NCI-H2029 treated with DMSO at 0.1 percent for 48 hours (cell line): ENCODE measurements at places on chromosomes 1 and 21.

DNA sequence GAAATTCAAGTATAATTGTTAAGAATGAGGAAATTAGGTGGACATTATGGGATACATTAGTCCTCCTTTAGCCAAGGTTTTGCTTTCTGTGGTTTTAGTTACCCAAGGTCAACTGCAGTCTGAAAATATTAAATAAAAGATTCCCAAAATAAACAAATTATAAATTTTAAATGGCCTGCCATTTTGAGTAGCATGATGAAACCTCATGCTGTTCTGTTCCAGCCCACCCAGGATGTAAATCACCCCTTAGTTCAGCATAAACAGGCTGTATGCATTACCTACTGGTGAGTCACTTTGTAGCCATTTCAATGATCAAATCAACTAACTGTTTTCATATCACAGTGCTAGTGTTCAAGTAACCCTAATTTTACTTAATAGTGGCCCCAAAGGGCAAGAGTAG is 132.5 kb upstream of the LYPLAL1 start:
- no peak for DNase-seq

- DNase-seq: no peak
These were observed 5.6 kb downstream of the OLIG2 start for GRCh38 chr21:33031152-33031911.

DNA sequence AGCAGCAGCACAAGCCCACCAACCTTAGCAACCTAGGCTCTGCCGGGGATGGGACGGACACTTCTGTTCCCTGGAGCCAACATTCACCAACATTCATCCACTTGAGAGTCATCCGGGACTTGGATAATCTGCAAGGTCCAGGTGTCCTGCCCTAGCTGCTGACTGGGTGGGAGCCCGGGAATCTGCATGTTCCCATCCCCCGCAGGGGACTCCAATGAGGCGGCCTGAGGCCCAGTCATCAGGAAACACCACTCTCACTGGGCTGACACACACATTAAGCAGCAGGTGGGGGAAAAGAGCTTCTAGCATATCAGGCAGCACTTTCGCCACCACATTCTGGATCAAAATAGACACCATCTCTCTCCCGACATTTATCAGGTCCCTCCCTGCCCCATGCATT is 38.4 kb upstream of the CCSAP start:
- DNase-seq: no peak

DNA sequence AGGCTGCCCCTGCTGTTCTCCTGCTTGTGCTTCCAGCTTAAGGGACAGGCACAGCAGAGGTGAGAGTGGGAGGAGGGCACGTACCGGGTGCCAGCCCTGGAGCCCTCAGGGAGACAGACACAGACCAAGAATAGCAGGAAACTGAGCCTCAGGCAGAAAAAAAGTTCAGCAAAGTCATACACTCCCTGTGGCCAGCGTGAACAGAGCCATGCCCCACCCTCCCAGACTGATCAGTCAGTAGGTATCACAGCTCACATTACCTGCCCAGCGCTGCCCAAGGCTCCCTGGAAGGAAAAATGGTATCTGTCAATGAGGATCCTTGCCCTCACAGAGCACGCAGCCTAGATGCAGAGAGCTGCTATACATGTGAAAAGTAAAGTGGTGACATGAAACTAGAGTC is 1.3 kb downstream of the UBL4B start:
- DNase-seq: no peak

DNA sequence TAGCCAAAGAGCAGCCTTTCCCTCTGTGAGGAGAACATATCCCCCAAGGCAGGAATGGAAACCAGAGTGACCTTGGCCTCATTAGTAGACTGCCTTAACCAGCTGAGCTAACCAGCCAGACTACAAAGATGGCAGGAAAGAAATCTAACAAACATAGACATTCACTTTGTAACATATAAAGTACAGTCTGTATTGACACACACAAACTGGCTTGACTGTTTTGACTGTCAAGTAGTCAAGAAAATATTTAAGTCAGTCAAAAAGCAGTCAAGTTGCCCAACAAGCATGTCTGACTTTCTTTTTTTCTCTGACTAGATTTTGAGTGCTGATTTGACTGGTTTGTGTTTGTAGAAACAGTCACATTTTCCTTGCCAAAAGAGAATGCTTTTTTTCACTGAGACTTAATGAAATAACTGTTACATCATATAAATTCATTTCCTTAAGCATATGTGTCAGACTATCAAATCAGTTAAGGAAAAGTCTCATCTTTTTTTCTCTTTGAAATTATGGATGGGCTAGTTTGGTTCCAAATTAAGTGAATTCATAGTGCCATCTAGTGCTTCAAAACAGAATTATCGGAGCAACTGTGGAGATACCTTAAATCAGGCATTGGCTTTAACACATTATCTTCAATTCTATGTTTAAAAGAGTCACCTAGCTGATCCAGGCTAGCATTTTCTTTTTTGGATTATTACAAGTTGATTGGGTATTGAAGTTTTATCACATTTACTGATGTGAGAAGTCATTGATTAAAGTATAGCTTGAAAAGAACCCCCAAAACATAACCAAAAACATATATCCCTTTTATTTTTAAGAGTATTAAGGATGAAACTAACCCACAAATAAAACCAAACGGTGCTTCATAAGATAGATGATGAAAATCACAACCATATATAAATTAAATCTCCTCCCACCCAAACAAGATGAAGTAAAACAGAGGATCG is 75.0 kb downstream of the ATP6V1G3 start:
- DNase-seq: peak; percentile 8

GRCh38 chr1:223142795-223143536 is at the start of gene TLR5:
TSS of gene TLR5 (minus strand) at chr1:223143248. CDS start at chr1:223113031, 30,217 bp downstream.
- peak; percentile 17 for DNase-seq

DNA sequence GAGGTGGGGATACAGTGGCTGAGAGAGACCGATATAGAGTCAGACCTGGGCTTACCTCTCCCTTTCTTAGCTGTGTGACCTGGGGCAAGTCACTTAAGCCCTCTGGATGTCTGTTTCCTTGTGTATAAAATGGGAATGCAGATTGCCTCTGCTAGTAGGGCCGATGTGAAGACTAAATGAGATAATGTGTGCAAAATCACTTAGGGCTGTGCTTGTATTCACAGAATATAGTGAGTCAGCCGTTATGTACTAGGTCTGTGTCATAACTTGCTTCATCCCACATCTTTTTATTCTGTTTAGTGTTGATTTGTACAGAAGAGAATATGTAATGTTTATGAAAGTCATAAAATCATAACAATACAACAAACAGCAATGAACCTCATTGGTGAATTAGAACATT is 56.0 kb downstream of the PTPRU start:
- no peak for DNase-seq

- DNase-seq: no peak
These were observed 25.6 kb downstream of the ZYG11B start for GRCh38 chr1:52751589-52752483.

DNA sequence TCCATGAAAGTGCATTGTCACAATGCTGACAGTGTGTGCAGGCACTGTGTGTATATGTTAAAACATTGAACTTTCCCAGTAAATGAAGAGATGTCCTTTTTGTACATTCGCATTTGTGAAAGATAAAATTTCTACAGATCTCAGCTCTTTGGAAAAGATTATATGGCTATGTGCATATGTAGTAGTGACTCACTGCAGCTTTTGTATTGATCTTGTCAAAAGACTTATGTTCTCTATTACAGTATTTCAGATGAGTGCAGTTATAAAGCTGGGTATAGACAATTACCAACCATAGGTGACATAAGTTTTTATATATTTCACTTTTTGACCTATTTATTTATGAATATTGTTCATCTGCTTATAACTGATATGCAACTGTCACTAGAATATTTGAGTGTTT is 212.6 kb downstream of the COL24A1 start:
- no peak for DNase-seq

GRCh38 chr1:109664671-109665070 is 3.2 kb upstream of the GSTM2 start:
- DNase-seq: no peak

DNA sequence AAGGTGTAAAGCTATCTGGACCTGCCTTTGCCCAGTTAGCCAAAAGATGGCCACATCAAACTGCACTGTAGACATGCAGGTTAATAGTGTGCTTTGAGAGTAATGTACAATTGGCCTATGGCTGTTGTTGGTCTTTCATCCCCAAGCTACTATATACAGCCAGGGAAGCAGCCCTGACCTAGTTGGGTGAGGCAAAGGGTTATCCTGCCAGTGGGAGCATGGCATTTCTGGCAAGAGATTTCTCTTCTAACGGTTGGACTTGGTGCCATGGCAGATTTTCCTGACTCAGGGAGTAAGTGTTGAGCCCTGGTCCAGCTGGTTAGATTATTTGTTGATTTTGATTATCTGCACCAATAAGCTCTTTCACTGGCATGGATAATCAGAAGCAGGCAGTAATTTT is 119.8 kb downstream of the SDCCAG8 start:
- DNase-seq: no peak

DNA sequence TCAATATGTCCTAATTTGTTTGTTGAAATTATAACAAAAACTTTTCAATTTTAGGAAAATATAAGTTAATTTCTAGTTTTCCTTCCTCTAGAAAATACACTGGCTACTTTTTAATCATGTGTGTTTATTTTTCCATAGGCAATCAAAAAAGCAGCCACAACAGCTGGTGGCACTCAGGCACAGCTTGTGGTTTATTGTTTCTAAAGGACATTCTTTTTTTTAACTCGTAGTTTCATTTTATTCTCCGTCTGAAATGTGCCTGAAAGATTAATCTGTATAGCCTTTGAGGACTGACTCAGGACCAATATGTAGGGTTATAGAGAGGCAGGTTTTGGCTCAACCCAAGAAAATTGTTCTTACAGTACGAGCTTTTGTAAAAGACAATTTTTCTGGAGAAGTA is 20.7 kb upstream of the STX12 start:
- no peak for DNase-seq

DNA sequence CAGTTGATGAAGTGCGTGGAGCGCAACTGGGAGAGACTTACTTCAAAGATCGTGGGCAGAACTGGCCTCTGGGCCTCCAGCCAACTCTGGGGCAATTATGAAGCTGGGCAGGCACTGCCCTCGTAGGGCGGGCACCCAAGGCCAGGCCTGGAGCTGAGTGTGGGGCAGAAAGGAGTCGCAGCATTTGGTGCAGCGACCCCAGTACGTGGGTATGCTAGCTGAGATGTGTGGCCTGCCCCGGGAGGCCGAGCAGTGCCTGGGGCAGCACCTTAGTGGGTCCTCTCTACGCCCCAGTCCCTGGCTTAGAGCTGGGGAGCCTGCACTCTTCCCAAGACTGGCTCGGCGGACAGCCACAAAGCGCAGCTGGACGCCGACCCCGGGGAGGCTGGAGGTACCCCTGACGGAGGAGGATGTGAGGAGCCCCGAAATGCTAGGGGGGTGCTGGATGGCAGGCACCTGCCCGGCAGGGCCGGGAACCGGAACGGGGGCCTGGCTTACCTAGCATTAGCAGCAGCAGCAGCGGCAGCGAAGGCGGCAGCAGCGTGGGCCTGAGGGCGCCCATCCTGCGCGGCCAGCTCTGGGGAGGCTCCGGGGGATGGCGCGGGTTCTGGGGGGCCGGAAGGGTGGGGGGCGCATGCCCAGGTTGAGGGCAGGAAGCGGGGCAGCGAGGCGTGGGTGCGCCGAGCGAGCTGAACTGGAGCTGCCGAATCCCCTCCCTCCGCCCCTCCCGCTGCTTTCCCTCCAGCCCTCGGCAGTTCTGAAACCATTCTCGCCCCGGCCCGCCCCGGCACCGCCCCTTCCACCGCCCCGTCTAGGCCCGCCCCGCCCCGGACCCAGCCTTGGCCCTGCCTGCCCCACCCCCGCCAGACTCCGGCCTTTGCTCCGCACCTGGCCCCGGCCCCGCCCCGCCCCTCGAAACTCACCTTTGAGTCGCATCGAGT is at the start of gene IGSF8:
Gene IGSF8, minus strand, starts transcription at position 709 of the 941 bp plus-strand sequence. Its CDS starts 147 bp downstream, at position 562.
- DNase-seq: peak; percentile 62

DNA sequence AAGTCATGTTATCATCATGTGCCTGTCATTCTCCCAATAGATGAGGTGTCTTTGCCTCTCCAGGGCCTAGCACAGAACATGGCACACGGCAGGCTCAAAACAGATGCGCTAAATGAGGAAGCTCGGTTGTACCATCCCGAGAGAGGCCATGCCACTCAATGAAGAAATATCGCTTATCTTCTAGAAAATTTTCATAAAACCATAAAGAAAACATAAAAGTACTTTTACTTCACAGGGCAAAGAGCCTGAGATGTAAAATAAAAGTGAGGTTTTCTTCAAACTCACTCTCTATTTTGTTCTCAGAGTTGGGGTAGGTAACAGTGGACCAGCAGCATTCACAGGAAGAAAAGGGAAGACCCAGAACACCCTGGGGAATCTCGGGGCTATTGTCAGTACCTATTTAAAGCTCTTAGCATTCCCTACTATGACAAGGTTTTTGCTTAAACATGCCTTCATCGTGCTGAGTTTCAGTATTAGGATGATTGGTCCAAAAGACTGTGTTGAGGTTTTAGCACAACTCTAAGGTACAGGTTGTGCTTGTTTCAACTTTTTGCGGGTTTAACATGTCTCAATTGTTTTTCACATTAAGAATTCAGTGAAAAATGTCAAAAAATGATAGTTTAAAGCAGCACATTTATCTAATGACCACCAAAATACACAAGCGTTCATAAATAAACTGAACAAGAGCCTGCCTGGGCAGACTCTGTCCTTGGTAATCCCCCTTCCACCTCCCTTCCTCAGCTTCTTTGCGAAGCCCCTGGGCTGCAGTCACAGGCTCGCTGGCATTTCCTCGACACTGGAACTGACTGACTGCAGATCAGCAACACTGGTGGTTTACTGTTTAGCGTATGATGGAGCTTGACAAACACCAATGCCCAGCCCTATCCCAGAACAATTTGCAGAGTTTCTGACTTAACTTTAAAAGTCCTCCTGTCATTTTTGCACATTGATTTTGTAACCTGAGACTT is 55.6 kb downstream of the COQ8A start:
- no peak for DNase-seq

DNA sequence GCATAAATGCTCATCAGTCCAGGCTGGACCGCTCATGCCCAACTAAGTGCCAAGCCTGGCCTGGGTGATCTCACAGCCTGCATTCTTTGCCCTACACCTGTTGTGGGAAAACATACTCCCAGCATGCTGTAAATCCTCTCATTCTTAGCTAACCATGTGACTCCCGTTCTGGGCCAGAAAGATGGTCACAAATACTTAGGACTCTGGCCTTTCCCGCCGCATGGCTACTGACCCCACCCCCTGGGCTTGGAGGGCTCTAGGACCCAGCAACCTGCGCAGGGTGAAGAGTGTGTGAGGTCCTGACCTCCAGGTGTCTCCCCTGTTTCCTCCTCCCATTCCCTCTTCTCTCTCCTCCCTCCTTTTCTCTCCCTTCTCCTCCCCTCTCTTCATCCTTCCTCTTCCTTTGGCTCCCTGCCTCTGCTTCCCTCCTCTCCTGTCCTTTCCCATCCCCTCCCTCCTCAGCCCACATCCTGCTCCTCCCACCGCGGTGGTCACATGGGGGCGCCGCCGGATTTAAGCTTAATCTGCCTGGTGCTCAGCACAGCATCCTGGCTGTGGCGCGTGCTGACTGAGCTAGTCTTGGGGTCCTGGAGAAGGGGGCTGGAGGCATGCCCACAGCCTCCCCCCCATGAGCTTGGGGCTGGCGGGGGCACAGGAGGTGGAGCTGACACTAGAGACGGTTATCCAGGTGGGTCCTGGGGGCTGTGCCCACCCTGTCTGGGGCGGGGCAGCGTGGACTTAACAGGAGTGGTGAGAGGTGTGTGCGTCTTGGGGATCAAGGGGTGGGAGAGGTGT is at the start of gene CROCC:
Gene CROCC, plus strand, starts transcription at position 541 of the 795 bp plus-strand sequence. Its CDS starts 88 bp downstream, at position 629.
- peak; percentile 72 for DNase-seq

GRCh38 chr21:31133243-31133830 is 95.1 kb upstream of the KRTAP19-8 start:
- DNase-seq: no peak

GRCh38 chr1:107404756-107405155 is 263.9 kb downstream of the NTNG1 start:
- no peak for DNase-seq
